Endothelial cell of umbilical vein (primary cell): ENCODE measurements at places on chromosomes 16 and 17.

- DNase-seq: no peak
Observed at GRCh38 chr17:9763643-9764042, 27.7 kb downstream of the DHRS7C start.

- DNase-seq: no peak
Observed at GRCh38 chr16:26058326-26058725, 366.6 kb downstream of the HS3ST4 start.

DNA sequence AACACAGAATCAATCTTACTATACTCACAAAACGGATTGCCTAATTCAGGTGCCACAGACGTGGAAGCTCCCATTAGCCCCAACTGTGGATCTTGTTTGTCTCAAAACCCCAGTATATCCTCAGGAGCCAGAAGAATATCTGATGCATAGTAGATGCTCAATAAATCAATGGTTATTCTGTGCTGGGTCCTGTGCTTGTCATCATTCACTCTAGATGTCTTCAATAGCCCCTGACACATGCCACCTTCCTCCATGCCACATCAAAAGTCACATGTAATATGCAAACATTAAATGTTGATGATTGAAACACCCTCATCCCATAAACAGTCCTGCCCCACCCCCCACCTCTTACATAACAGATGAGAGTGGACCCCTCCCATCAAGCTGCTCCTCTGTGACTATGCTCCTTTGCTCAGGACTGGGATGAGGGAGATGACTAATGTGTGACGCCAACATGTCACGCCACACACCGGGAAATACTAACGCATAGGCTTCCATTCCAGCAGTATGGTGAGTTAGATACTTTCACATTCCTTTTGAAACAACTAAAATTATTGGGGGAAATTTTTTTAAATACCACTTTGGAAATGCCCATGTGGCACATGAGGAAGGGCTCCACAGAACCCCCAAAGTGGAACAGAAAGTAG, 267.6 kb upstream of the SDK2 start:
- DNase-seq: no peak

DNA sequence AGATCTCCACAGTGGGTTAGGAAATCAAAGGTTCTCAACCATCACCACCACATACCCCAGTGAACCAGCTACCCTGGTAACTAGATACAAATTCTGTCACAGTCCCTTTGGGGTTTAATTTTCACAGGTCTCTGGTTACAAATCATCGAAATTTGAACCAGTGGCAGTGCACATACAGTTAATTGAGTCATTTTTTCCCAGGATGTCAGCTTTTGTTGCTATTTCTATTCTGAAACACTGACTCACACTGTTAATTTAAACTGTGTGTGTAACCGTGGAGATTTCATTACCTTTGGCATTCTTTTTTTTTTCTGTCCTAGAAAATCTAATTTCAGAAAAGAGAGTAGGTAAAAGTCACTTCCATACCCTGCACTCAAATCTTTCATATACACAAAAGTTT, 511.5 kb downstream of the TOX3 start:
- no peak for DNase-seq

GRCh38 chr17:28324267-28324745, 5.3 kb downstream of the TMEM97 start:
- DNase-seq: no peak

GRCh38 chr17:340074-340473, 12.5 kb downstream of the RPH3AL start:
- no peak for DNase-seq

GRCh38 chr17:49454050-49454449, 39.4 kb upstream of the PHB1 start:
- no peak for DNase-seq
